Femur (tissue), 1 donor: ENCODE measurements at places on chromosomes 16 and 17.

- peak; percentile 79 for DNase-seq
These were observed 25.4 kb upstream of the ITGB4 start for GRCh38 chr17:75695830-75696271.

DNA sequence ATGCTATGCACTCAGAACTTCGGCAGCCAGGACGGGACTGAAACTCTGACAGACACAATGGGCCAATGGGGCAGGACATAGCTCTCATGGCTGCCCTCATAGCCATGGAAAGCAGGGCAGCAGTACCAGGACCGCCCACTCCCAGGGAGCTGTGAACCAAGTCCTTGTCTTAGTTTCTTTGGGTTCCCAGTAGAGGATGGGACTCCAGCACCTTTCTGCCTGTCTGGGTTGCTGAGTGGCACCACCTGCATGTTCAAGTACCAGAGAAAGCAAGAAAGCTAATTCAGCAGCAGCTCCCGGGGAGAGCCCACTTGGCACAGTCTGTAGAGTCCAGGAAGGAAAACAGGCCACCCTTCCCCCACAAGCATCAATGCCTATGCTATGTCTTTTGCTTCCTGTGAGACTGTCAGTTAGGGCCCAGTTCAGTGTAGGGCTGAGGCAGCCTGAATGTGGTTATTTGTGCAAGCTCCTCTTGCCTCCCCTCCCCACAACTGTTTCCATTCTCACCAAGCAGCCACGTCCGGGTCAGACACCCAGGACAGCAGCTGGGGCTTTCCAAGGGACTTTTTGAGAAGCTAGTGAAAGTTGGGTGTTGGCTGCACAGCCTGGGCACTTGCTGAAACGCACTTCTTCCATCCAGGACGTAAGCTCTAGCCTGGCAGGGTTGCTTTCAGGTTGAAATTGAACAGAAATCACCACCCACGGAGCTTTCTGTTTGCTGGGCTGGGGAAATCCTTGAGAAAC, 7.8 kb downstream of the SUPT4H1 start:
- peak; percentile 62 for DNase-seq

GRCh38 chr17:50075446-50076032, 19.6 kb upstream of the PDK2 start:
- DNase-seq: no peak

GRCh38 chr16:89556750-89557689, 3.5 kb upstream of the RPL13 start:
- DNase-seq: peak; percentile 85

GRCh38 chr17:6346156-6346786, 88.7 kb downstream of the AIPL1 start:
- DNase-seq: no peak

DNA sequence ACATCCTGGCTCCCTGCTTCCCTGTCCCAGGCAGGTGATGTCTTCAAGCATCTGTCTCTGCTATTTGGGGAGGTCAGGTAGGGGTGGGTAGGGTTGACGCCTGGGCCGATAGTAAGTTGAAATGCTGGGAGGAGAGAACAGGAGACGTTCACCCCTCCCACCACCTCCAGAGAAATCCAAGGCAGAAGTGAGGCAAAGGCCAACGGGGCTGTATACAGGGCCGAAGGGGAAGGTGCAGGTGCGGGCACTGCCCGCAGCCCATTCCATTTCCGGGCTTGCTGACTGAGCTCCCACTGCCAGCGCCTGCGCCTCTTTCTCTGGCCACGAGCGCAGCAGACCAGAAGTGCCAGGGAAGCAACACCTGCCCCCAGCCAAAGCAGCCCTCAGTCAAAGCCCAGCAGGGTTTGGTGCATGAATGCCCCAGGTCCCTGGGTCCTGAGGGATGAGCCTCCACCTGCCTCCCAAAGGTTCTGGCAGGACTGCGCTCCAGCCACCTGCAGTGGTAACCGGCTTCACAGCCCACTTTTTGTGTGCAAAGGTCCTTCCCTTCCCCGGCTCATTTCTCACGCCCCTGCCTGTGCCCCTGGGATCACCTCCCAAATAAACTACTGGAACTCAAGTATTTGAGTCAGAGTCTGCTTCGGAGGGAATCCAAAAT, 127.6 kb upstream of the TNRC6C start:
- no peak for DNase-seq

DNA sequence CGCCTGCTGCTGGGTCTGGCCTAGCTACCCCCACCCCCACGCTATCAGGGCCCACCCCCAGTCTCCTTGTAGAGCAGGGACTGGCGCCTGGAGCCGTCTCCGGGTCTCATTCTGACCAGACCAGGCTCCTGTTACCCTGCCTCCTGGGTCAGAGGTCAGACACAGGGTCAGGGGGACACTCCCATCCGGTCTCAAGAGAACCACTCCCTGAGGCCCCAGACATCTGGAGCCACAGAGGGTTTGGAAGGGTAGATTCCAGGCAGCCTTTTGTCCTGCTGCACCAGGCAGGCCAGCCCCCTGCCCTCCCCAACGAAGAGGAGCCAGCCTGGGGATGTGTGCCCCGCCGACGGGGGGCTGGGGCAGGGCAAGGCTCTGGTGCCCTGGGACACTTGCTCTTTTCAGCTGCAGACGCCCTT, 944 bp upstream of the WFIKKN1 start:
- no peak for DNase-seq

DNA sequence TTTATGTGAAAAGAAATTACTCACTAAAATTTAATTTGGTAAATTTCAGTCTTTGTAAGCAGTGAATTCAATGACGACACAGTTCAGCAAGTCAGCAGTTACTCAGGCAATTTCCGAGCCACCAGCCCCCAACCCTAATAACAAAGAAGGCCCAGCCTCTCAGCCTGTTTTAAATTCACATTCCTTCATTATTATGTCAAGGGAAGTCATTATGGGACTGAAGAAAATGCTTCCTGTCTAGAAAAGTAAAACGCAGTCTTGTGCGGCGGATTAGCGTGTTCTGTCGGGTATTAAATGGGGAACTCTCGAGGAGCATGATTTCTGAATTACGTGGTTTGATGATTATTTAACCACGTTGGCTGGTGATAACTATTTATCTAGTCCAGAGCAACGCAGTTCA, 177.6 kb downstream of the AIPL1 start:
- DNase-seq: no peak

- no peak for DNase-seq
These were observed 41.8 kb downstream of the IL4R start for GRCh38 chr16:27355610-27356009.

DNA sequence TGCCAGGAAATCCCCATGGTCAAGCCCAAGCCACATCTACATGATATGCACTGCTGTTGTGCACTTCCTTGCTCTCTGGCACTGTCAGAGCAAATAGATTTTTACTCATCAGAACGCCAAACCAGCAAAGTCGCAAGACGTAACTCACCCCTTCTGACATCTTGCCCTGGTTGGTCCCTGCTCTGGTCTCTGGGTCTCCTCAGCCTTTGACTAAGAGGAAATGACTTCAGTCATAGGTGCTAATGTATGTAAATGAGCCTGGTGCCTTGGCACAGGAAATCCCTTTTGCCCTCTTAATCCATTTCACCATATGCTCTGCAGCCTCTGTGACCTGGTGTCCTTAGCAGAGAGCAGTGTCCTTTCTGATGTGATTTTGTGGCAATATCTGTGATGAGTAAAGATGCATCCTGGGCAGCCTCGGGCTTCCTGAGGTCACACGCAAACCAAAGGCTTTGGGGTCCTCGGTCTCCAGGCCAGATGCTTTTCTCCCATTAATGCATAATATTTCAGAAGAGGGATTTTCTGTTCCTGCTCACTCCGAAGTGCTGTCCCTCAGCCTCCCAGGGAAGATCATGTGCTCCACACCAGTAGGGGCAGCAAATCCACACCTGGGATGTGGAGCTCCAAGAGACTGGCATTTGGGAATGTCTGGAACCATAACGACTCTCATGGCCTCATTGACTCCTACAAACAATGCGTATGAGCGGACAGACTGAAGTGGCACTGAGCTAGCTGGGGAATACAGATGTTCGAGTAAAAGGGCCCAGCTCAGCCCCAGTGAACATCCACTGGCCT, 66.9 kb downstream of the GP2 start:
- no peak for DNase-seq

DNA sequence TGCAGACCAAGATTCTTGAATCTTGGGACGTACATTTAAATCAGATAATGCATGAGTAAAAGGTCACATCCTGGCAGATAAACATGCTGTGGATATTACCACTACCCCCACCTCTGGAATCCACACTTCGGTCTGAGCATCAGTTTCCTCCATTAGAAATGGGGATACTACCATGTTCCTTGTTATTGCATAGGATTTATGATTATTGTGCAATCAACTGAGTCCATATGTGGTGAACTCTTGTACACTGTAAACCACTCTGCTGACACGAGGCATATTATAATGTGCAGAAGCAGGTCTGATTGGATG, 108.7 kb downstream of the VAT1L start:
- DNase-seq: no peak

DNA sequence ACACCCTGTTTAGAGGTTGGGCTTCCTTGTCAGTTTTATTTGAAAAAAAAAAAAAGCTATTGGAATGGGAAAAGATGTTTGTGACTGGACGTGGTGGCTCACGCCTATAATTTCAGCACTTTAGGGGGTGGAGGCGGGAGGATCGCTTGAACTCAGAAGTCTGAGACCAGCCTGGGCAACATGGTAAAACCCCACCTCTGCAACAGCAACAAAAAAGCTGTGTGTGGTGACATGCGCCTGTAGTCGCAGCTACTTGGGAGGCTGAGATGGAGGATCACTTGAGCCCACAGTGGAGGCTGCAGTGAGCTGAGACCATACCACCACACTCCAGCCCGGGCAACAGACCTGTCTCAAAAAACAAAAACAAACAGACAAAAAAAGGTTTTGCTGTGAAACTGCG, 66.1 kb upstream of the SIAH1 start:
- no peak for DNase-seq

DNA sequence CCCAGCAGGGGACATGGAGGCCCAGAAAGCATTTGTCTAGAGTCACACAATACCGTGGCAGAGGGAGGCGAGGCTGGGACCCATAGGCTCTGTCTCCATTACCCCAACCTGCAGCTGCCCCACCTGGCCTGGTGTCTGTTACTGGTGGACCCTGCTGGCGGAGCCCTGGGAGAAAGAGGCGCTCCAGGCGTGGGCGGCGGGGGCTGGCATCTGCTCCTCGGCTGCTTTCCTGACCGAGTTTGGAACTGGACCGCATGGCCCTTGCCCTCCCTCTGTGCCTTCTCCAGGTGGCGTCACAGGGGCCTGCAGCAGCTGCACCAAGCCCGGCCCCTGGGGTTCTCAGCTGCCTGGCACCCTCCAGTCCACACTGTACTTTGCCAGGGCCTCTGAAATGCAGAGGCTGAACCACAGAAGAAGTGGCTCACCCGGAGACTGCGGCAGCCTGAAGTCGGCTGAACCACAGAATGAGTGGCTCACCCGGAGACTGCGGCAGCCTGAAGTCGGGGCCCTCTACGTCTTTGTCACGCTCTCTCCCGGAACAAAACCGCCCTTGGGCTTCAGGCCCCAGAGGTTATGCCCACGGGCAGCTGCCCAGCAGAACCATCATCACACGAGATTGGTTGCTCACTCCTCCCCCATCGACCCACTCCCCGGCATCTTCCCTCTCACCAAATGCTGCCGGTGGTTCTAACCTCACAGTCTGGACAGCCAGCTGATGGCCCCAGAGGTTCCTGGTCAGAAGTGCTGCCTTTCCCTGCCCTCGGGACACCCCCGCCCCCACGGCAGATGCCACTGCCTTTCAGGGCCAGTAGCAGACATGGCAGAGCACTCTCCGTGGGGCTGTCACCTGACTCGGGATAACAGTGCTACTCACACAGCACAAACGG, 20.2 kb downstream of the CBFA2T3 start:
- DNase-seq: no peak

DNA sequence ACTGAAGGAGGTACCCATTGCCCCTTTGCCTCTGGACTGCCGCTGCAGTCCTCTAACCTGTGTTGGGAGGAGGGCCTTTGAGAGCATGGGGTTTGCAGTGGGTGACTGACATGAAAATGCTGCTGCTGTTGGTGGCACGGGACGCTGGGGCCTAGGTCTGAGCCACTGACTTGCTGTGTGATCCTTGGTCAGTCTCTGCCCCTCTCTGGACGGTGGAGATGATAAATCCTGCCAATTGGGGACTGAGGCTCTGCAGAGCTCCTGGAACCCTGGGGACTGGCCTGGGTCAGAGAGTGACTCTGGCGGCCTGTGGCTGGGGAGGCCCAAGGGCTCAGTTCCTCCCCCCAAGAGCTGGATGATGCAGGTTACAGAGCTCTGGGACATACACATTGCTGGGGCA, 6.1 kb upstream of the PYDC1 start:
- no peak for DNase-seq

DNA sequence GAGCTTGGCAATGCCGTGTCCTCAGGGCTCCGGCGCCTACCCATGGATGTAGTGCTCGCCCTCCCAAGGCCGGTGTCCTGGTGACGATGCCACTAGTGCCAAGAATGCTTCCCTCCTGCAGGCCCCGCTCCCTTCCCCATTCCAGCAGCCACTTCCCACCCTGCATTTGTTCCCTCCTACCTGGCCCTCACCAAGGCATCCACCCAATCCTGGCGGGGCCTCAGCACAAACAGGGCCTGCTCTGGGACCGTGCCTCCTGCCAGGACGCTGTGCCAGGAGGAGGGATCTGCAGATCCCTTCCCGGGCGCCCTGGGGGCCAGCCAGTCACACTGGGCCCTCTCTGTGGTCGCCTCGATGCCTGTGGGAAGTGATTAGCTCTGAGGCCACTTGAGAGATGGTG, 25.1 kb downstream of the ABR start:
- DNase-seq: no peak

GRCh38 chr16:84718-85406, 6.8 kb downstream of the MPG start:
- peak; percentile 80 for DNase-seq

DNA sequence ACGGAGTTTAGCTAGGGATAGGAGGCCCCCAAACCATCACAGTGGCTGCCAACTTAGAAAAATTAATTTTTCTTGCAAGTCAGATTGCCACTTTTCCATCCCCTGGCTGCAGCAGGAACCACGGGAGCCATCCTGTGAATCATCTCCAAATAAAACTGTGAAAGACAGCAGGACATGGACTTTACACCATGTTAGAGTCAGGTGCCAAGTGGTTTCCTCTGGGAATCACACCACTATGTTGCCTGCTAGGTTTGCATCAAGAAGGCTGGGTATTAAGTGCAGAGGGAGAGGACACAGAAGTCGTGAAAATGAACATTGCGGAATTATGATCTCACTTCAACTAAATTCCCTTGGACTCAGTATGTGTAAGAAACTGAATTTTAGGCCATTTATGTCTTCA, 471.3 kb upstream of the GOT2 start:
- DNase-seq: no peak
